ENCODE measurements at places on chromosomes 13 and 19.

DNA sequence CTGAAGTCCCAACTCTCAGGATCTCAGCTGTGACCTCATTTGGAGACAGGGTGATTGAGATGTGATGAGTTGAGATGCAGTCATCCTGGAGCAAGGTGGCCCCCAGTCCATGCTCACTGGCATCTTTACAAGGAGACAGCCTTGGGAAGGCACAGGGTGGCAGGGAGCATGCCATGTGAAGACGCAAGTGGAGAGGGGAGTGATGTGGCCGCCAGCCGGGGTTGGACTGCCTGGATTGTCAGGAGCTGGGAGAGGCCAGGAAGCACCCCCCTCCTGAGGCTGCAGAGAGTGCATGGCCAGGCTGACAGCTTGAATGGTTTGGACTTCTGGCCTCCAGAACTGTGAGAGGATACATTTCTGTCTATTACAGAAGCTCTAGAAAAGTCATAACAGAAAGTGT is 194.4 kb downstream of the UQCRFS1 start:
- no peak for DNase-seq

GRCh38 chr13:20672772-20673171 is 30.7 kb upstream of the IL17D start:
- DNase-seq: peak; percentile 21

- no peak for DNase-seq
Observed at GRCh38 chr13:69423844-69424243, 683.8 kb upstream of the ATXN8OS start.

DNA sequence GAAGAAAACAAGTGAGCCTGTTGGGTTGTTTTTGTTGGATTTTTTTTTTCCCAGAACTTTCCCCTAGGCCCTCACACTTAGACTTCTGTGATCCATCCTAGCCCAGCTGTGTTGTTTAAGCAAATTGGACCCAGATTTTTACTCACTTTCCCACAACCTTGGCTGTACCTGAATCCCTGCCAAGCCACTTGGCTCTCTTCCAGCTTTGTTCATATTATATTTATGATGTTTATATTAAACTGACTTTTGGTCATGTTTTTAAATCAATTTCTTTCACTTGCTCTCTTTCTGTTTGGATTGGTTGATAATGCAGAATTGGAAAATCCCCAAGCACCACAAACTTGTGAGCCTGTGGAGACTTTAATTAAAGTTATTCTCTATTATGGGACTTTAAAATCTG is 16.6 kb downstream of the OLFM4 start:
- DNase-seq: no peak

GRCh38 chr13:52869621-52870020 is 21.2 kb upstream of the PCDH8 start:
- DNase-seq: no peak

GRCh38 chr13:23639674-23640073 is 69.5 kb downstream of the TNFRSF19 start:
- DNase-seq: no peak

- DNase-seq: no peak
Observed at GRCh38 chr13:112670864-112671263, 19.0 kb upstream of the ATP11A start.

DNA sequence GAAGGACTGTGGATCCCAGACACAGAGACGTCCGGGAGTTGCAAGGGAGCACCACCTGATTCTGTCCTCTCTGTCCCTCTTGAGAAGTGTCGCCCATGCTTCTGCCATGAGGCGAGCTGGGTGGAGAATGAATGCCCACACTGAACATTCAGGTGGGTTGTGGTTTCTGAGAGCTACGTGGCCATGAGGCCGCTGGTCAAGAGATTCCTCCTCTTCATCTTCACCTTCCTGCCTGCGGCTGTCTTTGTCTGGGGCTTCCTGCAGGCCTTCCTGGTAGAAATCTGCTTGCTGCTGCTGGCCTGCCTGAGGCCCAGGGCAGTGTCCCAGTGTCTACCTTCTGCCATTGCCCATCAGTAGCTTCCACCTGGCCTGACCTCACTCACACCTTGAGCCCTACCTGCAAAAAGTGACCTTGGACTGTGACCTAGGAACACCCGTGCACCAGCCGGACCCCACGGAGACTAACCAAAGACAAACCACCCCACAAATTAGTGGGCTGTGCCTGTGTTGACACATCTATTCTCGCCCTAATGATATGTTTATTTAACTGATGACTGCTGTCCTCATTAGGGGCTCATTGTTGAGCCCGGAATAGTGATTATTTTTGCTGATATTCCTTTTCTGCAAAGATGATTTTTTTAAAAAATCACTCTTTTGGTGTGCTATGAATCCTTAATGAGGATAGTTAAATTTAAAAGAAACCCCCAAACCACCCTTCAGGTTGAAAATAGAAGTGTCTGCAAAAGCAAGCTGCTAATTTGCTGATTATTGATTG is 38.7 kb upstream of the ZNF536 start:
- no peak for DNase-seq

DNA sequence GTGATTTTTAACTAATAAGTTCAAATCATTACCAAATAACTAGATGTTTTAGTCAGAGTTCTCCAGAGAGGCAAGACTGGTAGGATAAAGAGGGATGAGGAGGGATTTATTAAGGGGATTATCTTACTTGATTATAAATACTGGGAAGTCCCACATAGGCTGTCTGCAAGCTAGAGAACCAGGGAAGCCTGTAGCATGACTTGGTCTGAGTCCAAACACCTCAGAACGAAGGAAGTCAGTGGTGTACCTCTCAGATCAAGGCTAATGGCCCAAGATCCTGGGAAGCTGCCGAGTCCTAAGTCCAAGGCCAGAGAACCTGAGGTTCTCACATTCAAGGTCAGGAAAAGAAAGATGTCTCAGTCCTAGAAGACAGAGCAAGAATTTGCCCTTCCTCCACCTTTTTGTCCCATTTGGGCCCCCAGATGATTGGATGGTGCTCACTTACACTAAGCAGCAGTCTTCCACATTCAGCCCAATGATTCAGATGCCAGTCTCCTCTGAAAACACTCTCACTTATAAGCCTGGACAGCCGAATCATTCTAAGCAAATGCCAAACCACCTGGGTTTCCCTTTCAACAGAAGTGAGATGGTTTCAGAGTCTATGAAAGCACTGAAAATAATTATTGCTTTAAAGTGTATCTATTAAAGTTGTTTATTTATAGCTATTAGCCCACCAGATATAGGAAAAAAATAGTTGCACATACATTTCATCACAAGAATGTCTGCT is 1599.2 kb downstream of the OLFM4 start:
- DNase-seq: no peak

DNA sequence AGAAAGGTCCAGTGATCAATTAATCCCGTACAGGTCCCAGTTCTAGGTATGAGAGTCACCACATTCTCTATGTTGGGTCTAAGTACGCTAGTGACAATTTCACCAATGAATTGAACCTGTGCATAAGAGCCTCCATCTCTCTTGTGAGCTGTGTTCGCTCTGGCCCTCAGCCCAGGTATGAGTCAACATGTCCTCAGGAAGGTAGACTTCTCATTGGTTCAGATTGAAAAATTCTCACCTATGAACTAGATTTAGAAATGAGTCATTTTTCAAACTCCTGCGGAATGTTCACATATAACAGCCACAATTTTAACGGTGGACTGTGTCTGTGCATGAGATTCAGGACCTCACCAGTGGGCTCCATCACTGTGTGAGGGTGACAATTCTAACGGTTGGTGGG is 12.7 kb upstream of the ZNF43 start:
- no peak for DNase-seq

DNA sequence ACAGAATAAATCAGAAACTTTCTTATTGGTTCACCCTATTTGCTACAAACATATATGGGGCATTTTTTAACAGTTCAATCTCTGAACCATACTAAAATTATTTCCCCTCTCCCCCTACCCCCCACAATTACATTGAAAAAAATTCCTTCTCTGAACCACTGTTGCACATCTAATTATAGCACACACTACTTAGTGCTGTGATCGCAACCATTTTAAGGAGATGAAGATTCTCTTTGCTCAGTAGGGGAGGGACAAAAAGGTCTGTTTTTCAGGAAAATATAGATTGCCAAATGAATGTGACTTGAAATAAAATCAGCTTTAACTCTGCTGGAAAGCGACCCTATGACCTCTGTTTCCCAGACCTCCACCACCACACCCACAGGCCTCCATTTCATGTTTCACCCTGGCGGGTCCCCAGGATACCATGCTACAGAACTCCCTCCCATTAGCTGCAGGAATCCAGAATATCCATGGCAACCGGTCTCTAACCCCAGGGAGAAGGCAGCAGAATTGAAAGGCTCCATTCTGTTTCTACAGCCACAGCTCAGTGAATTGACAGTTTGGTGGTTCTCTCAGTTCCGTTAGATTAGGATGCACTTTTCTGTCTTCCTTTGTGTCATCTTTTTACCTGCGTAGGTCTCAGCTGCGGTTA is 286.3 kb downstream of the TBC1D4 start:
- DNase-seq: no peak

DNA sequence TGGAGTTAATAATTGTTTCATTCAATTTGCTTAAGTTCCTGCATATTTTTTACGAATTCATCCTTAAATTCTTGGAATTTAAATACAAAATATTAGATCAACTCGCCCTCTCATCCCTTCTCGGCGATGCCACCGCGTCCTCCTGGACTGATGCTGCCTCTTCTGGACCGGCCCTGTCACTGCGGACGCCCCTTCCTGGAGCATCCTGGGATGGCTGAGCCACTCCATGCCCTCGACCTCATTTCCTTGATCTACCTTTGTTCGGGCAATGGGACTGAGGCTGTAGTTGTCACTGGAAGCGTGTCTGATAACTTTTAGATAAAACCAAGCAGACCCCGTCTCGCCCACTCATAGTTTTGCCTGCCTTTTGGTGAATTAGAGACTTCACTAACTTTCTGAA is 283.7 kb downstream of the TEX29 start:
- DNase-seq: no peak

GRCh38 chr13:56900549-56901279 is 240.0 kb upstream of the PRR20A start:
- DNase-seq: no peak

DNA sequence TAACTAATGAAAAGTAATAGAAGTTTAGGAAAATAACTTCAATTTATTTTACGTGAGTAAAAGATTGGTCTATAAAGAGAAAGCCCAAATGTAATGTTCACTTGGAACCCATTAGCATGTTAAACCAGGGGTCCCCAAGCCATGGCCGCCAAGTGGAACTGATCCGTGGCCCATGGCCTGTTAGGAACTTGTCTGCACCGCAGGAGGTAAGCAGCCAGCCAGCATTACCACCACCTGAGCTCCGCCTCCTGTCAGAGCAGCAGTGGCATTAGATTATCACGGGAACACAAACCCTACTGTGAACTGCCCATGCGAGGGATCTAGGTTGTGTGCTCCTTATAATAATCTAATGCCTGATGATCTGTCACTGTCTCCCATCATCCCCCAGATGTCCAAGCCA is 818.7 kb upstream of the GPC6 start:
- DNase-seq: no peak

- no peak for DNase-seq
Observed at GRCh38 chr19:38917516-38917915, 5.5 kb upstream of the CCER2 start.

- peak; percentile 11 for DNase-seq
Observed at GRCh38 chr13:61685682-61686012, 270.0 kb upstream of the PCDH20 start.

DNA sequence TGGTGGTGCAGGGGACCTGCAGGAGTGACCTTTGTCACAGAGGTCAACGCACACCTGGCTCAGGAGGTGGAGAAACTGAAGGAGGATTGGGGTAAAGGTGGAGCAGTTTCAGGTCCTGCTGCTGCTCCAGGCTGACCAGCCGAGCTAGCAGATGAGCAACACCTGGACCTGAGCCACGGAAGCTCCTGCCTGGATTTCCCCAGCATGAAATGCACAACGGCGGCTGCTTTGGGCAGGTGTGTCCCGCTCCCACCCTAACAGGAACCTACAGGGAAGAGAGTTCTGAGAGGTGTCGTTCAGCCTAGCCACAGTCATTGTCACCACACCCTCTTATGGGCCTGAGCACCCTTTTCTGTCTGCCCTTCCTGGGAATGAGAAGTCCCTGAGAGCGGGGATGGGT is 15.7 kb upstream of the CD177 start:
- DNase-seq: no peak

- no peak for DNase-seq
Observed at GRCh38 chr13:62684359-62684758, 1268.7 kb upstream of the PCDH20 start.

Measured in NB4 (cell line).